Breast epithelium (tissue), 4 donors: ENCODE measurements at places on chromosomes 2 and 18. TPM values are rescaled to one million over a fixed set of nuclear protein-coding genes. Genes with fewer than 3 reads are reported as not detected.

Gene ANKRD30B
- total RNA-seq: 11.5 TPM

DNA sequence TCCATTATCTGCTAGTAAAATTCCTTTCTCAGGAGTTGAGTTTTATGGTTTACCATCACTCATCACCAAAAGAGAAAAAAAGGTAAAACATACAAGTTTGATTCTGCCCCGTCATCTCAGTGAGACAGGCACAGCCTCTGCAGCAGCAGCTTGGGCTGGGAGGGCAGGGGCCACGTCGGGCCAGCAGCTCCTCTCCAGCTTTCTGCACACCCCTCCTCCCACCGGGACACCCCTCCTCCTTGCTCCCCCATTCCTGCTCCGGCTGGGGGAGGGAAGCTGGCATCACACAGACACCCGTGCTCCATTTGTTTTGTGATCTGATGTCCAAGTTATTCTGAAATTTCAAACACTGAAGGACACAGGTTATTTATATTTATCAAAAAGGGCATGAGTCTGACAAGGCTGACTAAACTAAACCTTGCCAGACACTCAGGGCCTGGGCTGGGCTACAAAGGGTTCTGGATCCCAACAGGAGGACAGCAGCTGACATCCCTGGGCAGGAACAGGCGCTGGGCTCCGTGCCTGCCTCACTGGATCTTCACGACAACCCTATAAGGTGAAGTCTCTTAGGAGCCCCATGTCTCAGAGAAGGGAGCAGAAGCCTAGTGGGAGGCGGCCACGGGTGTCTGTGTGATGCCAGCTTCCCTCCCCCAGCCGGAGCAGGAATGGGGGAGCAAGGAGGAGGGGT lies 71.4 kb downstream of the HDAC4 start:
- DNase-seq: no peak

- DNase-seq: no peak
Measured at GRCh38 chr2:111898703-111899514, 502 bp downstream of the MERTK start.

DNA sequence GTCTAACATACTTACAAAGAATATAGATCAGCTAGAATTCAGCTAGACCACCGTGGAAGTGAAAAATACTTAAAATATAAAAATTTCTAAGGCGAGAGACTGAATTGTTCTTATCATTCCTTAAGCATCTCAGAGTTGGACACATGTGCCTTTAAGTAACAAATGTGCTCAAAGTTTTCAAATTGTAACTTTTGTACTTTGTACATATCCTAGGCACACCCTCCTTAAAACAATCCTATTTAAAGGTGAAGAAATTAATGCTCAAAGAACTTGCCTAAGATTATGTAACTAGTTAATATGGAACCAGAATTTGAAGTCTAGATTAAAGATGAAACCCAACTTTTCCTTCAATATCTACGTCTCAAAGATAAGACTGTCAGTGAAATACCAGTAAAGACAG lies 74.1 kb downstream of the EML4 start:
- DNase-seq: no peak

DNA sequence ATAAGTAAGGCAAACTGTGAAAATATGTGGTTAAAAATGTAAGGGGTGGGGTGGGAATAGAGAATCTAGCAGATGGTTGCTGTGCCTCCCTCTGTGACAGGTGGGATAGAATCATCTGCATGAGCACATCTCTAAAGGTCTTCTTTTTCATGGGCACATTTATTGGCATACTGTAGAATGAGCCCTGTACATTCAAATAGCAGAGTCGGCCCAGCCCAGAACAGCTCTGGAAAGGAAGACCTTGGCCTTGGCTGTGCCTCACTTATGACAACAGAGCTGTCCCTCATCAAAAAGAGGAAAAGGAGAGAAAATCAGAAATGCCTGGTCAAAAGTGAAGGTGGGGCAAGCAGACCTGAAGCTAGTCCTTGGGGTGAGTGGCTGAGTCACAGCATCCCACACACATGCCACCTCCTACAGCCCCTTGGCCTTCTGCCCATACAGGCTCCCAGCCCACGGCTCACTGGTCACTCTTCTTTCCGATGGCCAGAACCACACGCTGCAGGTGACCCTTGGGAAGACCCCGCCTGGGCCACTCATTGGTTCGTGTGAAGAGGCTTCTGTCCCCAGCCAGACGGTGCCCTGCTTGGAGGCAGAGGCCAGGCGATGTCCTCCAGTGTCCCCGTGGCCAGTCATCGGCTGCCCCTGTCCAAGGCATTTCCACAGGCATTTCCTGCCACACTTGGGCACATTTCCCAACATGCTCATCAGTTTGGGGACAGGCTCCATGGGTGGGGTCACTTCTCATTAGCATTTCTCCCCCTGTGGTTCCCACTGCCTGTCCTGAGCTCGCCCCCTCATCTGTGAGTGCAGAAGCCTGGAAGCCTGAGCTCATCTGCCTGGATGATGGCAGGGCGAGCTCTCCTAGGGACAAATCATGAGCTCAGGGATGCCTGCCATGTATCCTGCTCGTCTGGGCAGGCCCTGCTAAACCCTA lies 113.6 kb downstream of the MCFD2 start:
- no peak for DNase-seq
